ENCODE measurements at places on chromosomes 2 and 18.
A peak's percentile ranks its signal among the peaks of the same experiment; 100 is the strongest.

- DNase-seq: no peak
Observed at GRCh38 chr2:102581911-102582310, 37.4 kb upstream of the SLC9A2 start.

- peak; percentile 63 for DNase-seq
Observed at GRCh38 chr2:207515671-207516070, 14.1 kb upstream of the CREB1 start.

GRCh38 chr2:154974041-154974440 lies 275.5 kb downstream of the KCNJ3 start:
- no peak for DNase-seq

DNA sequence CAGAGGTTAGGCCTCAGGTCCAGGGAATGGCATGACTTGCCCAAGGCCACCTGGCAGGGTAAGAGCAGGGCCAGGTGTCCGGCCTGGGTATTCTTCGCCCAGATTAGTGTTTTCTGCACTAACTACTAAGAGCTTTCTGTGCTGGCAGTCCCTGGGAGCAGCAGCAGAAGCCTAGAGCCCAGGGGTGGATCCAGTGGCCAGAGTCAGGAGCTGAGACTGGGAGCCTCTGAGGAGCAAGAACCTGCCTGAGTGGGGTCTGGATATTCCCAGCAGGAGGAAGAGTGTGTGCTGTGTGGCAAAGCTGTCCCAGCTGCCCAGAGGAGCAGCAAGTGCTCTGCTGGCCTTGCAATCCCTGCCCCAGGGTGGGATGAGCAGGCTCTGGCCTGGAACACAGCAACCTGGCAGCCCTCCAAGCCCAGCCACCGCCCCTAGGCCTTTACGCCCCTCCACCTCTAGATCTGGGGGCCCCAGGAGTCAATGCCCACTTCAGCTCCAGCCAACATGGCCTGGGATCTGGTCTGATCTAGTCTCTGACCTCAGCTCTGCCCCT lies 30.7 kb upstream of the GPAT2 start:
- DNase-seq: no peak

DNA sequence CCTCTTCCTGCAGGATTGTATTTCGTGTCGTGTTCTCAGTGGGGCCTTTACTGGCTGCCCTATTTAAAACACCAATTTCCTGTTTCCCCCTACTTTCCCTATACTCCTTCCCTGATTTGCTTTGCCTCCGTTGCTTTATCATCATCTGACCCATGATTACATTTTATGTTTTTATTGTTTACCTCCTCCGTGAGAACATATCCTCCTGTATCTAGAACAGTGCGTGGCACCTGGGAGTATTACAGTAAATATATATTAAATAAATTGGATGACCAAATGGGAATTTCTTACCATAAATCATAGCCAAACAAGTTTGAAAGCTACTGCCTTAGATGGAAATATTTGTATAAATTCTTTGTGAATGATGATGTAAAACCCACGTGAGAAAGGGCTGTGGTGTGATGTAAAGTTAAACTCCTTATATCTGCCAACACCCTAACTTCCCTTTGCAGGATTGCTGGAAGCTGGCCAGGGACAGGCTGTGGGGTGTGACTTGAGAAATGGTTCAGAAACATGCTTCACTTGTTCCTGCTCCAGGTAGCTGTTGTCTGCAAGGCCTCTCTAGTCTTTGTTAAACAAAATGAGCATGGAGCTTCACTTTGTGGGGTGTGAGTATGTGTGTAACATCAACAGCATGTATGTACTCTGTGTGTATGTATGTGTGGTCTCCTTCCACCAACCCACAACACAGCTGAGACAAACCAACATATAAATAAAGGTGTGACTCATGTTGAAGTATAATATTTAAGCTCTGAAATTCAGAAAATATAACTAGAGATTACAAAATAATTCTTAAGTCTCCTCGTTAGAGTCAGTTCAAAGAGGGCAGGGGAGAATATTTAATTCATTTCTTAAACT lies 40.3 kb downstream of the LHCGR start:
- DNase-seq: peak; percentile 63
